ENCODE measurements at places on chromosomes 3 and 15.

DNA sequence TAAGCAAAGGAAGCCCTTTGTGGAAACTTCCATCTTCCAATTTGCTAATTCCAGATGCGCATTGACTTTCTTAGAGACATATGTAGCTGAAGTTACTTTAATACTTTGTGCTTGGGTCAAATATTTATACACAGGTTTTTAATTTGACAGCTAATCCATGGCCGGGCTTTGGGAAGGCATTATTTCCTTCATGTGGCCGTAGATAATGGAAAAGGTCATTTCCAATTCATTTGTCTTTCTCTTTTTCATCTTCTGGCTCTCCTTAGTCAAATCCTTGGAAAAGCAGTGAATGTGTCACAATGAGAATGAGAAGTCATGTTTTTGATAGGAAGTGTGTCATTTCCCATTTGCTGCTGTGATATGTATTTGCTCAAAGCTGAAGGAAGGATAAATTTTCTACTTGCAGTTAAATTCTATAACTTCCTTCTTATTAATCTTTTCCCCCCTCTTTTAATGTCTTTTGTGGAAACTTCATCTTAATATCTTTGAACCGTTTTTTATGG, 323.3 kb downstream of the CLSTN2 start:
- DNase-seq, result no peak

- no peak for DNase-seq
Observed at GRCh38 chr3:76873532-76874242, 166.2 kb upstream of the ROBO2 start.

DNA sequence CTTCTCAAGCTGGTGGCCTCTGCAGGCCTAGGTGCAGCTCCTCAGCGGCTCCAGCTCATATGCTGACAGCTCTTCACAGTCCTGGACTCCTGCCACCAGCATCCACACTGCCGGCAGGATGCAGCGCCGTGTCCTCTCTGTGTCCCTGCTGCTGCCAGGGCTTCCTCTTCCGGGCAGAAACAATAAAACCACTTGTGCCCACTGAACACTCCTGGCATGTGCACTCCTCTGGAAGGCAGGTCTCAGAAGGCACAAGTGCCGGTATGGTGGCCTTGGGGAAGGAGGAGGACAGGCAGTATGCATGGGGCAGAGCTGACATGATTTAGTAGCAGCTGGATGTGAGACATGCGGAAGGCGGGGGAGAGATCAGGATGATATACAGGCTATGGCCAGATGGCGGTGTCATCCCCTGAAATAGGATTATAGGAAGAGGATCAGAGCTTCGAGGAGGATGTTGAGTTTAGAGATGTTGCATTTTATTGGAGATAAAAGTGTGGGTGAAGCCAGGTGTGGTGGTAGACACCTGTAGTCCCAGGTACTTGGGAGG, 7.5 kb upstream of the MAN2A2 start:
- peak; percentile 41 for DNase-seq

DNA sequence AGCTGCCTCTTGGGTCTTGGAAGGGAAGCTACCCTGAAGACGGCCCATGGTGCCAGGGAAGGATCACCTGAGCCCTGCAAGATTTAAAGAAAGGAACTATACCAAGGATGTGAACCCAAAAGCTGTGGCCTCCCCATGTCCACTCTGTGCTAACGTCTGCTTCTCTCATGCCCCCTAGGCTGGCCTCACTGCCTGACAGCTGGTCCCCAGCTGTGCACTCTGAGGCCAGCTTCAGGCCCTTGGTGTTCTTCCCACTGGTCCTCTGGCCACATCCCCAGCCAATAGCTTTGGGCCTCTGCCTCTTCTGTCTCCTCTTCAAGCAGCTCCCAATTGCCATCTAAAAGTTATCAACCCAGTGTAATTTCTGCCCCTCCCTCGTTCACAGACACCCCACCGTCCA, 5.2 kb upstream of the LRRK1 start:
- peak; percentile 57 for DNase-seq

All from foreskin fibroblast (primary cell).